ENCODE measurements at places on chromosomes 3 and 15.

- H3K4me1 ChIP-seq, result no peaks in the 10 kb centered on the region
- H3K36me3 ChIP-seq, result no peaks in the 10 kb centered on the region
- no peak overlapping the region for H3K4me3 ChIP-seq
- no peak for DNase-seq
These were observed 29.0 kb upstream of the ZMAT3 start for GRCh38 chr3:179100652-179101051.

DNA sequence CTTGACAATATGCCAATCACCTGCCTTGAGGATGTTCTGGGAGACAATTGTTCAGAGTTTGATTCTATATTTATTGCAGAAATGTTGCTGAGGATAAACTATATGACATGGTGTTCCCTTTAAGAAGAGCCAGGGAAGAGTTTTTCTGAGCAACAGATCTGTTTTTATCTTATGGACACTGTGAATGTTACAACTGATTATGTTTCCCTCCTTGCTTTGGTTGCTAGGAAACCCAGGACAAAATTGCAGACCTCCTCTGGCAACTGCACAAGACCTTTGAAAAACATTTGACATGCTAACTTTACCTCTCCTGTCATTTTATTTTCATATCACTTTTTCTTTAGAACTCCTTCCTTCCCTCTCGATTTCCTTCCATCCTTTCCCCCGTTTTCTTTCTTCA is 8.2 kb upstream of the TM6SF1 start:
- no peaks in the 10 kb centered on the region for H3K27me3 ChIP-seq
- no peak for DNase-seq
- no peaks in the 10 kb centered on the region for H3K36me3 ChIP-seq
- no peak overlapping the region for H3K4me3 ChIP-seq

DNA sequence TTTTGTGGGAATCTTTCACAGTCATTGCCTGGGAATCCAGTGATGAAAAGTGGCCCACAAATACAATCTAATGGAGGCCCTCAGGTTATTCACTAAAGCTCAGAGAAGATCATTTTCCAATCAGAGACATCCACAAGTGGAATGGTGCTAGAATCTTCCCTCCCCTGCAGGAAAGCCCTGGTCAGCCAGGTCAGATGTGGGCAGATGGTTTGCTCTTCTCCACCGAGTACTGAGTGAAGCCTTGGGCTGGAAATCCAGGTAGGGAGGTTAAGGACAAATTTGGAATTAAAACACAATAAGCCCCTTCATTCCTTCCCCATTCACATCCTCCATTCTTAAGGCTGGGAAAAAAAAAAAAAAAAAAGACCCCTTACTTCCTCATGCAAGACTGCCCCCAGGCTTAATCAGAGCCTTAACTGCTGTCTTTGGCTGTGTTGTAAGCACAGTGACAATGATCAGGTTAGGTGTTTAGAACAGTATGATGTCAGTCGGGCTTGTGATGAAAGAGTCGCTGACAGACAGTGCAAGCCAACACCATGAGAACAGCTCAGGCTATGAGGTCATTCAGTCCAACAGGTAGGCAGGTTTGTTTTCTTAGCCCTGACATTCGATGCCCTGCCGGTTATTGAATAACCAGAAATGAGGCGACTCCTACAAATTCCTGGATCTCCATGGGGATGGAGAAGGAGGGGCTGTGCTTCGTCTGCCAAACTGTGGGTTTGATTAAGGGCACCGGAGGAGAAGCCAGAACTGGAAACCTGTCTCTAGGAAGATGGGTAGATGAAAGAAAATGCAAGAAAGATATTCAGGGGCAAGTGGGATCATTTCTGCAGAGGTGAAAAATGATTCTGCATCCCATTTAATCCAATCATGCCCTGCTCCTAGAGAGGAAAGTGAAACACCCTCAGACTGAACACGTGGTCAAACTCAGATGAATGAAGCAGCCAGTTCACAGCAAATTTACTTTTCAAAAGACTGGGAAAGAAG is 23.5 kb upstream of the HES1 start:
- no peaks in the 10 kb centered on the region for H3K27me3 ChIP-seq
- DNase-seq, result no peak
- H3K4me3 ChIP-seq, result no peak overlapping the region
- H3K27ac ChIP-seq, result no peak overlapping the region

GRCh38 chr3:72171463-72171881 is 386.5 kb upstream of the PROK2 start:
- no peak for DNase-seq
- H3K36me3 ChIP-seq, result no peaks in the 10 kb centered on the region
- peak overlapping the region; percentile 76 for H3K27ac ChIP-seq
- no peaks in the 10 kb centered on the region for H3K27me3 ChIP-seq
